Sigmoid colon (tissue), 7 donors: ENCODE measurements at places on chromosomes 4 and X. TPM values are rescaled to one million over a fixed set of nuclear protein-coding genes. Genes with fewer than 3 reads are reported as not detected.

CD38 gene
- 6.0 TPM for total RNA-seq

ATP2B3 gene
- under 0.01 TPM for total RNA-seq

TASL gene
- total RNA-seq = 1.5 TPM

BEND2 gene
- not detected for total RNA-seq

EGF gene
- 0.71 TPM for total RNA-seq

KLHL4 gene
- total RNA-seq = 2.2 TPM

LGI2 gene
- total RNA-seq = 2.5 TPM
